ENCODE measurements at places on chromosomes 2 and 18.
A peak's percentile ranks its signal among the peaks of the same experiment; 100 is the strongest.

GRCh38 chr2:198476007-198476406 is 671.6 kb downstream of the PLCL1 start:
- no peak for DNase-seq

- DNase-seq = no peak
Observed at GRCh38 chr2:238914648-238915015, 66.7 kb downstream of the TWIST2 start.

DNA sequence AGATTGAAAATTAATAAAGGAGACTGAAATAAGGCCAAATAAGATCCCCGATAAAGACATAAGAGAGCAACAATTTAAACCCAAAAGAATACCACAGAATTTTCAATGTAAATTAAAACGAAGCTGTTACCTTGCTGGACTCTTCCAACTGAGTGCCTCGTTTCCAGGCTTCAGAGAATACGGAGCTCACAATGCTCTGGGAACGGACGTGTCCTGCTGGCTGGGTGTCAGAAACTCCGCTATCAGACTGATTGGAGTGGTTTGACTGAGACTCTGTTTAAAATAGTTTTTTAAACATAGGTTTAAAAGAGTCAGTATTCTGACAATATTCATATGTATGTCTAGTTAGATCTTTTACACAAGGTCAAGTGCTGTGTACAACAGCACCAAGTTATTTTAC is 90.4 kb downstream of the RAPH1 start:
- no peak for DNase-seq

- no peak for DNase-seq
Observed at GRCh38 chr2:98472132-98472650, 27.5 kb downstream of the INPP4A start.

DNA sequence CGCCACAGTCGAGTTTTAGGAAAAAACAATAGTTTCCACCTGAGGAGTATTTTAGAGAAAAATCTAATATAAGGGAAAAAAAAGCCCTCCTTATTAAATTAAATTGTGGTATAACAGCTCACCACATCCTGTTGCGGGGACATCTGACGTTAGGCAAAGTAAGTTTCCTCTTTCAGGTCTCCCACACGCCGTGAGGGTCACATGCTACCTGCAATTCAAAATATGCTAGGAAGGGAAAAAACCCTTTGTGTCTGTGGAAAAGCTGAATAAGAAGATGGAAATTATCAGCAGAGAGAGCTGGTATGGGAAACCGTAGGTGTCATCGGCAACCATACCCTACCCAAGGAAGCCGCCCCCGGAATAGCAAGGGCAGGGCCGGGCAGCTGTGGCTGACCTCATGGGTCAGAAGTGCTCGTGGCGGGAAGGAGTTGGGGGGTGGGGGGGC is 128.0 kb downstream of the NFATC1 start:
- DNase-seq = peak; percentile 35

- DNase-seq = no peak
Observed at GRCh38 chr18:69853051-69853450, 94.6 kb downstream of the CD226 start.

GRCh38 chr2:168555283-168555682 is 99.2 kb downstream of the CERS6 start:
- DNase-seq = no peak

DNA sequence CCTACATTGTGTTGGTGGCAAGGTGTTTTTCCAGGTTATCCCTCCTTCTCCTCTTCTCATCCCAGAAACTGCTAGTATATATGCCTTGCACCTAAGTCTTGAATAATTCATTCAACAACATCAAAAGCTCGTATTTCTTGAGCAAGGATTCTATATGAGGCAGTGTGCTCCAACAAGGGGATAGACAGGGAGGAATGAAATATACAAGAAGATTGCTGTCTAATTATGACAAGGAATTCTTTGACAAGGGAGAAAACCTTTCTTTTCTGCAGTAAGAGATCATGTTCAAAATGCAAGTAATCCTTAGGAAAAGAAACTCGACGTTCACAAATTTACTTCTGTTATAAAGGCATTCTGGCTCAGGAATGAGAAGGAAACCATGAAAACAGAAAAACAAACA is 788.6 kb downstream of the TDRD15 start:
- DNase-seq = no peak

DNA sequence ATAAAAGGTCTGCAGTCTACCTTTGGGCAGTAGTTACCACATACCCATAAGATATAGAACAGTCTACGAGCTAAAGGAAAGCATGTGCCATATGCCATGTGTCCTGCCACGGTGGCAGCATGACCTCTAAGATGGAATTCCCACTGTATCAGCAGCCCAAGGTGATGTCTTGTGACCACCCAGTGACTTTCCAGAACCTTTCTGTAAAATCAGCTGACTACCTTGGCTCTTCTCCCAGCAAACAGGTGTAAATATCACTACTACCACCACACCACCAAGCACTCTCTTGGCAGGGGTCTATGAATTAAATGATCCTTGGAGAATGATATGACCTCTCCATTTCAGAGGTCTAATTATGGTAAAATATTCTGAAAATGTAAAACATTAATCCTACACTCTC is 99.6 kb downstream of the METTL8 start:
- DNase-seq = no peak

DNA sequence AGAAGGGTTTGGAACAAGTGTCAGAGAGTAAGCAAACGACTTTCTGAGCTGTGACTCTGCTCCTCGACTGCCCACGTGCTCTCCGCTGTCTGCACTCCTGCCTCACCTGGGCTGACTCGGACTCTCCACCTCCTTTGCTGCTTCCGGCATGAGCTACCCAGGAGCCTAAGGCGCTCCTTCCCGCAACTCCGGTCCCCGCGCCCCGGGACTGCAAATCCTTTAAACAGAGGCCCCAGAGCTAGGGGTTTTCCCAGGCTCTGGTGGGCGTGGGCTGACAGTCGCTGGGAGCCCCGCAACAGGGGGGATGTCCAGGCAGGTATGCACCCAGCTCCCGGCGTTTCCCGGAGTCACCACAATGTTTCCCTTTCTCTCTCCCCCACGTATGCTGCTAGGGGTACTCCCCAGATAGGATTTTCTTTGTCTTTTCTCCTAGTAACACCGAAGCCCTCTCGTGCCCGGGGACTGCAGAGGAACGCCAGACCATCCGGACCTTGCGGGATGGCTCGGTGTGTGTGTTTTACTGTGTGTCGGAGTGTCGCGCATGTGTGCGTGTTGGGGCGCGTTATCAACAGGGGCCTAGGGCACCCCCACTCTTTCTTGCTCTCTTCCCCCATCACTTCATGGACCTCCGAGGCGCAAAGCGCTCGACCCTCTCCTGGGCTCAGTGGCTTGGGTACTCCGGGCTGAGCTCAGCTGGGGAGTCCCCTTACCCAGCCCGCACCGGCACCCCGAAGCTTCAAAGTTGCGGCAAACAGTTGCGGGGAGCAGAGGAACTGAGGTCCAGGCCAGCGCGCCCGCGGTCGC is 691 bp upstream of the THSD7B start:
- no peak for DNase-seq

DNA sequence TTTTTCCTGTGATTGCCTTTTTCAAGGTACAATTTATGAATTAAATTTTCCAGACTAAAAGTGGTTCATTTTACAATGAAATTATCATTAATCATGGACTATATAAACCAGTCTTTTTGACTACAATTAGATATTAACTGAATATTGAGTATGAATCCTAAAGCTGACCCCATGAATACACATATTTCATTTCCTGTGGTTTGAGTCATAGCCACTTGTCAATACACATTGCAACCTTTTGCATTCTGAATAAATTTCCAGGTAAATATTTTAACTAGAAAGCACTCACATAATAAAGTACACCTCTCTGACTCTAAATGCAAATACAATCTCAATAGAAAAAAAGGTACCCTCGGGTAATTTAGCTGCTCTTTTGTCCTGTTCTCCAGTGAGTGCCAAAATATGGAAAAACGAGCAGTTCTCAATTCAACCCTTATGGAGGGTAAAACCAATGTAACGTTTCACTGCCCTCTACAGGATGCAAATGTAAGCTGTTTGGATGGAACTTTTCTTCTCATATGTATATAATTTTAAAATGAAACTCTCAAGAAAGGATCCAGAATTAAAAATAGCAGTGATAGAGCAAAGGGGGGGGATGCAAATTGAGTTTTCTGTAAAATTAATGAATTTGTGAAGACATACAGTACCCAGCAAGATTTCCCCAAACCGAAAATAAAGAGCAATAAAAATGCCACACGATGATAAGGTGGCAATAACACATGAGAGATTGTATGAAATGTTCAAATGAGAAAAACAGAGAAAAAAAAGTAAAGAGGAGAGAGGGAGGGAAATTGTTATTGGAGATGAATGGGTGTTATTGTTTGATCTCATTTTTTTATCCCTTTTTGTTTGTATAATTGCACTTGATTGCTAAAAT is 1795.7 kb upstream of the PIK3C3 start:
- no peak for DNase-seq

DNA sequence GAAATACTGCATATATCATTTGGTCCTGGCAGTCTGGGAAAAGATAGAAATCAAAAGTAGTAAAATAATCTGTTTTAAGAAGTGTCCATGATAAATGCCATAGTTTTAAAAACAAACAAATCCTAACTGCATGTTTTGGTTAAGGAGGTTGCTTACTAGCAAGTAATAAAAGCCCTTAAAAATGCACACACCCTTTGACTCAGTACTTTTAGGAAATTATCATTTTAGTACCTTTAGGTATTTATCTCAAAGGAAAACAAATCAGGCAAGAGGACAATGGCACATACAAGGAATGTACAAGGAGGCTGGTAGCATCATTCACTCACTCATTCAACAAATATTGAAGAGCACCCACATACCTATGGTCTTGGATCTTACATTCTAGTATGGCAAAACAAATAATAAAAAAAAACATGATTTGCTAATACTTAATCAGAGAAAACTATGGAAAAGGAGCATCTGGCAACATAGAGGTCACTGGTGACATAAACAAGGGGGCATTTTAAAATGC is 67.6 kb downstream of the OLA1 start:
- no peak for DNase-seq

DNA sequence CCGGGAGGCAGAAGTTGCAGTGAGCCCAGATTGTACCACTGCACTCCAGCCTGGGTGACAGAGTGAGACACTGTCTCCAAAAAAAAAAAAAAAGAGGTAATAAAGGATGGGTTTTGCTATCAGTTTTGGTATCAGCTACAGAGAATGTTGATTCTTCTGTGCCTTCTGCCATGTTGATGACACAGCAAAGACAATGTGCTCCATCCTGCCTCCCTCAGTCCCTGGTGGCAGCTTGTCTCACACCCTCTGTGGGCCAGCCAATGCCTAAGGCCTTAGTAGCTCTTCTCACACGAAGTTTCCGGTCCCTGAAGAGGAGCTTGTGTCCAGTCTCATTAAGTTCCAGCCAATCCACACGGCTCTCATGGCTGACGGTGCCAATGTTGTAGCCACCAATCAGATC is 17.6 kb downstream of the IFT172 start:
- no peak for DNase-seq

- no peak for DNase-seq
Observed at GRCh38 chr18:52822160-52822559, 482.2 kb downstream of the DCC start.

DNA sequence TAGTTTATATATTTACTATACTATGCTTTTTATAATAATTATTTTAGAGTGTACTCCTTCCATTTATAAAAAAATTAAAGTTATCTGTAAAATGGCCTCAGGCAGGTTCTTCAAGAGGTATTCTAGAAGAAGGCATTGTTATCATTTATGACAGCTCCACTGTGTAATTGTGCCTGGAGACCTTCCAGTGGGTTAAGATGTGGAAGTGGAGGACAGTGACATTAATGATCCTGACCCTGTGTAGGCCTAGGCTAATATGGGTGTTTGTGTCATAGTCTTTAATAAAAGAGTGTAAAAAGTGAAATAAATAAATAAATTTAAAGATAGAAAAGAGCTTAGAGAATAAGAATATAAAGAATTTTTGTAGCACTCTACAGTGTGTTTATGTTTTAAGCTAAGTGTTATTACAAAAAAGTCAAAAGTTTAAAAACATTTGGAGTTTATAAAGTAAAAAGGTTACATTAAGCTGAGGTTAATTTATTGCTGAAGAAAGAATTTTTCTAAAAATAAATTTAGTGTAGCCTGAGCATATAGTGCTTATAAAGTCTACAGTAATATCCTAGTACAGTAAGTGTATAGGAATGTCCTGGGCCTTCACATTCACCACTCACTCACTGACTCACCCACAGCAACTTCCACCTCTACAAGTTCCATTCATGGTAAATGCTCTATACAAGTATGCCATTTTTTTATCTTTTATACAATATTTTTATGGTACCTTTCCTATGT is 190.0 kb upstream of the SESTD1 start:
- DNase-seq = no peak

- no peak for DNase-seq
Observed at GRCh38 chr2:104028061-104028460, 825.9 kb upstream of the POU3F3 start.

- no peak for DNase-seq
Observed at GRCh38 chr2:52970642-52971041, 797.0 kb upstream of the CHAC2 start.

DNA sequence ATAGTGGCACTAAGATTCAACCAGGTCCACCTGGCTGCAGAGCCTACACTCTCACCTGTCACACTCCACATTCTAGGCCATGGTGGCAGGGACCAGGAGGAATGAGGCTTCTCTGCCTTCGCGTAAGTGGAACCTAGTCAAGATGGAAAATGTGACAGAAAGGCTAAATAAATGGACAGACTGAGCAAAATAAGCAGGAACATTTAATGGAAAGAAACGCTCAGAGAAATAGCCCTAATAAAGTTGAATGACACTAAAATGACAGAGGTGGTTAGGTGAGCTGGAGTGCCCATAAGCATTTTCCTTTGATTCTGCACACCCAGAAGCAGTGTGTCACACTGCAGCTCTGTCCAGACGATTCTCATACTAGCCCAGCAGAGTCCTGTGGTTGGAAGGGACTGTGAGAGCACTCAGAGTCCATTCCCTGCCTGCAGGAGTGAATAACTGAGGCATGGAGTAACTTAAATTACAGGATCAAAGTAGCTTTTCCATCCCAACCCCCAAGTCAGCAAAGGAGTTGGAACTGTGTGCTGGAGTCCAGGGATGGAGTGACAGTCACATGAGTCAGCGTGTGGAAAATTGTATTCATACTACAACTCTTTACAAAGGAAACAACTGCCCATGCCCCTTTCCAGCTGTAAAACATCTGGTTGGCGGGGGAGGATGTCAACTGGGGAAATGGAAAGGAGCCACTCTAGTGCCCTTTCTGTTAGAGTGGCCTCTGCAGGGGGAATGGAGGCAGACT is 105.4 kb upstream of the LGALSL start:
- no peak for DNase-seq

- DNase-seq = no peak
Observed at GRCh38 chr2:151478011-151478410, 68.3 kb downstream of the RIF1 start.

DNA sequence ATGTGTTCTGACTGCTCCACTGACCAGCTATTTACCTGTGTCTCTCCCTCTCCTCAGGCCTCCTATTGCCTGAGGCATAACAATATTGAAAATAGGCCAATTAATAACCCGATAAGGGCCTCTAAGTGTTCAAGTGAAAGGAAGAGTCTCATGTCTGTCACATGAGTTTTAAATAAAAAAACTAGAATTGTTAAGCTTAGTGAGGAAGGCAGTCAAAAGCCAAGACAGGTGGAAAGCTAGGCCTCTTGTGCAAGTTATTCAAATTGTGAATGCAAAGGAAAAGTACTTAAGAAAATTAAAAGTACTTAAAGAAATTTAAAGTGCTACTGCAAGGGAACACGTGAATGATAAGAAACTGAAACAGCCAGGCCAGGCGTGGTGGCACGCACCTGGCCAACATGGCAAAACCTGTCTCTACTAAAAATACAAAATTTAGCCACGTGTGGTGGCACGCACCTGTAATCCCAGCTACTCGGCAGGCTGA is 44.9 kb upstream of the TAF4B start:
- no peak for DNase-seq

GRCh38 chr2:191359133-191359532 is 113.9 kb downstream of the MYO1B start:
- DNase-seq = no peak
